ENCODE measurements at places on chromosomes 1 and 21.

DNA sequence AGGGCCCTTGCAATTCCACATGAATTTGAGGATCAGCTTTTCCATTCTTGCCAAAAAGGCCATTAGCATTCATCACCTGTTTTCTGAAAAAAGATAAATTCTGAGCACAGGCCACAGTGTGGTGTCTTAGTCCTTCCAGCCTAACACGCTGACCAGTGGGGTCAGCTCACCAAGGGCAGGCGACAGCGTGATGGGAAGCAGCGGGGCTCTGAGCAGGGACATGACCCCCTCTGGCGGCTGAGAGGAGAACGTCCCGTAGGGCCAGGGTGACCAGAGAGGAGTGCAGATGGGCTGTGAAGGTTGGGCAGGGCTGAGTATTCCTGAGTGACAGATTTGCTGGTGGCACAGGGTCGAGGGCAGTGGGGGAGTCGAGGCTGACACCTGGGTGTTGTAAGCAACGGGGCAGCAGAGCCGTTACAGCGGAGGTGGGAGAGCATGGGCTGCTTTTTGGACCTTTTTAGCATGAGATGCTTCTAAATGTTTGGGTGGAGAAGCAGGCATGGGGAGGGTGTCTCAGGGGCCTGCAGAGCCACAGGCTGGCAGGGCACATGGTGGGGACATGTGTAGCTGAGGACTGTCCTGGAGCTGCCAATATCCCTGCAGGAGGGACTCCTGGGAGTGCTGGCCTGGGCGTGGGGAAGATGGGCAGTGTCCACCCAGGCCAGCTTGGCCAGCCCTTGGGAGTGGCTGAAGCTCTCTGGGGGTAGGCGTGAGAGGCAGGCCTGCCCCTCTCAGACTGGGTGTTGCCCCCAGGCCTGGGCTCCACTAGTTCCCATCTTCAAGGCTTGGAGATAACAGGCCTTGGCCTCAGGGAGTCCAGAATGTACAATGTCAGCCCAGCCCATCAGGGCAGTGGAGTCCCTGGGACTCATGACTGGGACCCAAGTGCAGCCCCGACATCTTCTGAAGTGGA is 8.6 kb upstream of the CALML6 start:
- DNase-seq, result peak; percentile 65

DNA sequence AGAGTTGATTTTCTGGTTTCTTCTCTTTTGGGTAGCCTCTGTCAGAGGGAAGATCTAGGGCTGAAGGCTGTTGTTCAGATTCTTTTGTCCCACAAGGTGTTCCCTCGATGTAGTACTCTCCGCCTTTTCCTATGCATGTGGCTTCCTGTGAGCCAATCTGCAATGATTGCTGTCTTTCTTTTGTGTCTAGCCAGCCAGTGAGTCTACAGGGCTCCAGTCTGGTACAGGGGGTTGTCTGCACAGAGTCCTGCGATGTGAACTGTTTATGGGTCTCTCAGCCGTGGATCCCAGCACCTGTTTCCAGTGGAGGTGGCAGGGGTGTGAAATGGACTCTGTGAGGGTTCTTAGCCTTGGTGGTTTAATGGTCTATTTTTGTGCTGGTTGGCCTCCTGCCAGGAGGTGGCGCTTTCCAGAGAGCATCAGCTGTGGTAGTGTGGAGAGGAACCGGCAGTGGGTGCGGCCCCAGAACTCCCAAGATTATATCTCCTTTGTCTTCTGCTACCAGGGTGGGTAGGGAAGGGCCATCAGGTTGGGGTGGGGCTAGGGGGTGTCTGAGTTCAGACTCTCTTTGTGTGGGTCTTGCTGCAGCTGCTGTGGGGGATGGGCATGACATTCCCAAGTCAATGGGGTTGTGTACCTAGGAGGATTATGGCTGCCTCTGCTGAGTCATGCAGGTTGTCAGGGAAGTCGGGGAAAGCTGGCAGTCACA is 81.3 kb upstream of the C21orf91 start:
- no peak for DNase-seq

DNA sequence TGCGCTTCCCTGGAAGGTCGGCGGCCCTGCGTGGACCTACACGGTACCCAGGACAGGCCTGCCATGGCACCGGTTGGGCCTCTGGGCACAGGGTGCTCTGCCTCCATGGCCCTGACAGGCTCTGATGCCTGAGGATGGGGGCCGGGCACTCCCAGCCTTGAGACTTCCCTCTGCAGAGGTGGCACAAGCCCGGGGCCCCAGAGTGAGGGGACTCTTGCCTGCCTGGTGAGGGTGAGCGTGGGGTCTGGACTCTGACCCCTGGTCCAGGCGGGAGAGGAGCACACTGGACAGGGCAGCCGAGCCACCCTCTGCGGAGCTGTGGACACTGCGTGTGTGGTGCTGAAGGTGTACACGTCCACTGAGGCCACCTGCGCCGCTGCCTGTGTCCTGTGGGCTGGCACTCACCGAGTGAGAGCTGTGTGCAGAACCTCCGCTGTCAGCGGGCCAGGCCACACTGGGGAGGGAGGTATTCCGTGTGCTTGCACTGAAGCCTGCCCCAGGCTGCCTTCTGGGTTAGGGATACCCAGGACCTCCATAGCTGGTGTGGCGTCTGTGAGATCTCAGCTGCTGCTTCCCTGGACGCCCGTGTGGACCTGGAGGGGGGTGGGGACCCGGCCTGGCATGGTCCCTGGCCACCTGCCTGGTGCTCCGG is 10.4 kb downstream of the SKI start:
- no peak for DNase-seq

DNA sequence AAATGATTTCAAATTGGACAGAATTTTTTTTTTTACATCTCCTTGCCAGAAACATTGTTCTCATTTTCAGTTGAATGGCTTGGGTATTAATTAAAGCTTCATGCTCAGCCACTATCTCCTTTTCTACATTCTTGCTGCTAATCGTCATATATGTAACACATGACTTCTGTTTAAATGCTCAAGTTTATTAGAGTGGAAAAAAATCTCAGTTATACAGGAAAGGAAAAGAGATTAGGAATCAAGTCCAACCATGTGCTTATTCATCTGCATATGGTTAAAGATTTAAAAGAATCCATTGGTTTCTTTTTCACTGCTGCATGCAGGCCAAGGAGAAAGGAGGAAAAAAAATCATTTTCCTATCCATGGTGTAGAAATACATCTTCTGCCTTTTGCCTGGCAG is 47.3 kb upstream of the CNN3 start:
- no peak for DNase-seq

- no peak for DNase-seq
Measured at GRCh38 chr1:232878086-232878485, 72.3 kb upstream of the NTPCR start.

DNA sequence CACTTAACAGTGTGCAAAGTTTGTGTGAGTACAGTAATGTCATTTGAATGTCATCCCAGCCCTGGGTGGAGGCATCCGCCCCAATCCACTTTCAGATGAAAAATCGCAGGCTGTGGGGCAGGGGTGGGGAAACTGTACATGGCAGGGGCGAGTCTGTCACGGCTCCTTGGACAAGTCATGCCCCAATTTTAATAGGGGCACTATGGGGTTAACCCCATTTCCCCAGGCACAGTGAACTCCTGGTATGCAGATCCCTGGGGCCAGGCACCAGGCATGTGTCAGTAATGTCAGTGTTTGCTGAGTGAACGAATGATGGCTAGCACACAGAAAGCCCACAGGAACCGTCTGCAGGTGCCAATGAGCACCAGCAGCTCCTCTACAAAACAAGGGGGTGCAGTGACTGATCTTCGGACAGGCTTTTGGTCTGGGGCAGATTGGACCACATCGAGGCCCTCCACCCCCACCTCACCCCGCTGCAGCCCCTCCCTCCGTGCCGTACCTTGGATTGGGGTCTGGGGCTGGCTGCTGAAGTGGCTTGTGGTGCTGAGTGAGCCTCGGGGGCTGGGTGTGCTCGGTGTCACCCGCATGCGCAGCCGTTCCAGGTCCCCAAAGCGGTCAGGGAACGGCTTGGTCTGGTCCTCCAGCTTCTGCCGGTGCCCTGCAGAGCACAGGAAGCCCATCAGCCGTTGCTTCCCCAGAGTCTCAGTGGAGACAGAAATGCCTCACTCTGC is 23.2 kb downstream of the RUNX3 start:
- DNase-seq, result no peak

DNA sequence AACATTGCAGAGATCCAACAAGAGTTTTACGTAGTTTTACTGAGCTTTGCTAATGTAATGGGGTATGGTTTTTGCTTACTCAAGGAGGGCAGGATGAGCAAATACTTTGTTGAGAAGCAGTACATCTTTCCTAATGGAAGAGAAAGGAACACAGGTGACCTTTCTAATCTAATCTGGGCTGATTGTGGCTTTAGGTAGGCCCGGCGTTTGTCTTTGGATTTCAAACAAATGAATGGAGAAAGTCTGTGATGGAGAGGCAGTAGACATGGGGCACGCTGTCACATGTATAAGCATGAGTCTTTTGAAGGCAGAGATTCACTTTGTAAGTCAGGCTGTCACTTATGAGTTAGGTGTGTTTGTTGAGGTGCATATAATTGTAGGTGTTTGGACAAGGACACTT is 1.7 kb downstream of the PLEKHM2 start:
- DNase-seq, result no peak

DNA sequence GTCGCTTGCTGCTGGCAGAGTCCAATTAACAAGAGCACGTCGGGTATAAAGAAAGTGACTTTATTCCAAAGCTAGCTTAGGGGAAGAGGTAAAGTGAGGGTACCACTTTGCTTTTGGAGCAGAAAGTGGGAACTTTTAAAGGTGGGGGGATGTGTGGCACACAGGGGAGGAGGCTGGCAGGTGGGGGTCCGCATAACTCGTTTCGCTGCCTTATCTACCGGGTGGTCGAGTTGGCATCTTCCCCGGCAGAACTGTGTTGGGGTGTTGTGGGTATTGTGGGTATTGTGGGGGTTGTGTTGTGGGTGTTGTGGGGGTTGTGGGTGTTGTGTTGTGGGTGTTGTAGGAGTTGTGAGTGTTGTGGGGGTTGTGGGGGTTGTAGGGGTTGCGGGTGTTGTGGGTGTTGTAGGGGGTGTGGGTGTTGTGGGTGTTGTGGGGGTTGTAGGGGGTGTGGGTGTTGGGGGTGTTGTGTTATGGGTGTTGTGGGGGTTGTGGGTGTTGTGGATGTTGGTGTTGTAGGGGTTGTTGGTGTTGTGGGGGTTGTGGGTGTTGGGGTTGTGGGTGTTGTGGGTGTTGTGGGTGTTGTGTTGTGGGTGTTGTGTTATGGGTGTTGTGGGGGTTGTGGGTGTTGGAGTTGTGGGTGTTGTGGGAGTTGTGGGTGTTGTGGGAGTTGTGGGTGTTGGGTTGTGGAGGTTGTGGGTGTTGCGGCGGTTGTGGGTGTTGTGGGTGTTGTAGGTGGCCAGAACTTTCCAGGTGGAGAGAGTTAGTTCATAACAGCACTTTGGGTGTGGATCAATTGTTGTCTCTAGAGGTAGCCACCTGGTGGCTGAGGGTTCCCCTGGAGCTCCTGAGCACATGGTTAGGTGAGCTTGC is 52.7 kb downstream of the AGPAT3 start:
- no peak for DNase-seq

DNA sequence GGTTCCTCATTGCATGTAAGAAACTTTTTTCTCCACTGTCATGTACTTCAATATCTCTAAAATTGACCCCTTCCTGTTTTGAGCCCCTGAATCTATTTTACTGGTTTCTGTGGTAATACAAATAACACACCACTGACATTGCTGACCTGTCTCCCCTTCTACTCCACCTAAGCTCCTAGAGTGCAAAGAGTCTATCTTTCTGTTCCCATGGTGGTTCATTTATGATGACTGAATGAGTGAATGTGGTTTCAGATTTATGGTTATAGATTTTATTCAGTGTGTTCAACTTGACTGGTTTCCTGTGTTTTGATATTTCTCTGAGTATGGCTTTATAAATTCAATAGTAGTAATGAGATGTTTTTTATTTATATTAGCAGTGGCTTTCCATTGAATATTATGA is 127.7 kb downstream of the MAGI3 start:
- no peak for DNase-seq

DNA sequence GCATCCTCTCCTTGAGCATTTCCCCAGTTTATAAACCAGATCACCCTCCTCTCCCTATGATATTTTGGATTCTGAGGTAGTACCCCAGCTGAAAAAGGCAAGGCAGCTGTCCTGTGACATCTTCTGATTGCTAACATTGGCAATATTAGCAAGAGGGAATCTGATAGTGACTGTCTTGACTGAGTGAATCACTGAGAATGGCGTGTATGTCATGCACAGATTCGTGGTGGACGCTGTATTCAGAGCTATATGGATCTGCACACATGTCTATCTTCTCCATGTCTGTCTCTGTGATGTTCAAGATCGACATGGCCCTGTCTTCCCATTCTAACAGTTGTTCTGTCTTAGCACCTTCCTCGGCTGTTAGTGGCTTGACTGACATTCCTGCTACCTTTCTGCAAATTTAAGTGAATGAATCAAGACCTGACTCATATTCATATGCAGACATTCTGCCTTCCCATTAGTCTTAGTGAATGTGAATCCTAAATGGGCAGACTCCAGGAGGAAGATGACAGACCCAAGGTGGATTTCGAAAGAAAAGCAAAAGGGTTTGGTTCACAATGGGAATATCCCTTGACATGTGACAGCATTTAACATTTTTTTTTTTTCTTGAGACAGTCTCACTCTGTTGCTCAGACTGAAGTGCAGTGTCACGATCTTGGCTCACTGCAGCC is 97.7 kb downstream of the PGBD5 start:
- DNase-seq, result no peak

- no peak for DNase-seq
Measured at GRCh38 chr1:91283421-91283726, 121.3 kb downstream of the HFM1 start.

Data from anterior cingulate cortex (tissue), 58 donors.